ENCODE measurements at places on chromosomes 13 and 19.

GRCh38 chr13:47901441-47901840, 99.6 kb downstream of the SUCLA2 start:
- no peak for DNase-seq

GRCh38 chr19:49676784-49677230, 264 bp upstream of the PRMT1 start:
- peak; percentile 97 for DNase-seq

GRCh38 chr13:44104197-44104490, 224.4 kb downstream of the LACC1 start:
- no peak for DNase-seq

GRCh38 chr19:46115396-46116106, 8.9 kb downstream of the IGFL3 start:
- DNase-seq, result no peak

GRCh38 chr13:102045731-102046130, 356.1 kb downstream of the FGF14 start:
- no peak for DNase-seq

- DNase-seq, result no peak
These were observed 3.0 kb downstream of the PEG3 start for GRCh38 chr19:56837492-56838023.

- DNase-seq, result no peak
These were observed 96.3 kb downstream of the VWA8 start for GRCh38 chr13:41864658-41865057.

GRCh38 chr19:49946415-49946814, 14.6 kb downstream of the SIGLEC11 start:
- no peak for DNase-seq

- no peak for DNase-seq
These were observed 10.2 kb downstream of the DHRS12 start for GRCh38 chr13:51793570-51794271.

- peak; percentile 82 for DNase-seq
These were observed at the start of gene PLIN3 for GRCh38 chr19:4867534-4868285. Gene PLIN3 (minus strand): TSS chr19:4867667. CDS start chr19:4861394, 6,273 bp downstream.

GRCh38 chr13:96652506-96652905, 341.8 kb downstream of the OXGR1 start:
- DNase-seq, result no peak

GRCh38 chr13:23695711-23696464, 125.7 kb downstream of the TNFRSF19 start:
- DNase-seq, result peak; percentile 35

DNA sequence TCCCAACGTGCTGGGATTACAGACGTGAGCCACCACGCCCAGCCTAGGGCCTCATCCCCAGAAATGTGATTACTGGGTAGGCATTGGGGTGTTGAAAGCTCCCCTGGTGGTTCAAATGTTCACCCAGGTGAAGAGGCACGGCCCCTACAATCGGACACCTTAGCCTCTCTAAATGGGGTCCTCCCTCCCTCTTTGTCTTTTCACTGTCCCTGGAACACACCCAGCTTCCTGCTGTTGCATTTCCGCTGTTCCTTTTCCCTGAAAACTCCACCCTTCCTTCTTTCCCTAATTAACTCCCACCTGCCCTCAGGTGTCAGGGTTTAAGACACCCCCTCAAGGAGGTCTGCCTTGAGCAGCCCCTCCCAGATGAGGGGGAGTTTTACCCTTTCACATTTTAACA, 3.6 kb upstream of the PRODH2 start:
- DNase-seq, result no peak

- no peak for DNase-seq
These were observed 1060.5 kb downstream of the DIAPH3 start for GRCh38 chr13:59103004-59103768.

DNA sequence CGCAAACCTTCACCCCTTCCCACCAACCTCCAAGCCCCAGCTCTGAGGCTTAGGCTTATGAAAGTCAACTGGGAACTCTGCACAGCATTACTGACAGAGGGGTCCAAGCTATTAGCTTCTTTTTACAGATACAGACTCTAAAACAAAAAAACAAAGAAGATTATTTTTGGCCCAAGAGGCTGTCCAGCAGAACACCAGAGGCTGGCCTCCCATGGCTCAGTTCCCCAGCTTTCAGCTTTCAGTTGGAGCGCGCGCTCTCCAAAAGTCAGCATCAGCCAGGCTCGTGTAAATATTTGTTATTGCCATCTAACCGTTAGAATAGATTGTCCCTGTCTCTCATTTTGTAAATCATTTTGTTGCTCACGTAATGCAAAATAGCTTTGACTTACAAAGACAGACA, 58.4 kb downstream of the ZIC5 start:
- no peak for DNase-seq

DNA sequence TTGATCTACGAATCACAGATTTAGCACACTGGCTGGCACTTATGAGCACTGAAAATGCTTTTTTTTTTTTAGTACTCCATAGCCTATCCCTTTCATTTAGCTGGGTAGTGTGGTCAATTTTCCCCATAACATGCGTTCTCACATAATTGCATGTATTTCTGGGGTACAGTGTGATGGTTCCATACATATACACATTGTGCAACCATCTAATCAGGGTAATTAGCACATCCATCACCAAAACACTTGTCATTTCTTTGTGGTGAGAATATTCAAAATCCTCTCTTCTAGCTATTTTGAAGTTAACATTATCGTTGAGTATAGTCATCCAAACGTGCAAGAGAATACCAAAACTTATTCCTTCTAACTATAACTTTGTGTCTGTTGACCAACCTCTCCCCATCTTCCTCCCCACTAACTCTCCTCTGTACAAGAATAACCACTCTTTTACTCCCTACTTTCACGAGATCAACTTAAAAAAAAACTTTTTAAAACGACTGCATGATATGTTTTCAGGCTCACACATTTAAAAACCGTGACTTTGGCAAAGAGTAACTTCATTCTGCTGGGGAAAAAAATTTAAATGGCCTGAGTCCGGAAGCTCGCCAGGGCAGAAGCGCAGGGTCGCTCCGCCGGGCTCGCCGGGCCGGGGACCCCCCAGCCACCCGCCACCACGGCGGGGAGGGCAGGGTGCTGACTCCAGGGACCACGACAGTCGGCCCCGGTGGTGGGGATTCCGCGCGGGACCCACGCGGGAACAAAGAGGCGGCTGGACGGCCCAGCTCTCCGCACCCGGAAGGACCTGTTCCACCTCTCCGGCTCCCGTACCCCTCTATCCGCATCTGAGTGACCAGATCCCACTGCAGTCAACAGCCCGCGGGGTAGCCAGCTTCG, 868 bp upstream of the UBAC2 start:
- no peak for DNase-seq

DNA sequence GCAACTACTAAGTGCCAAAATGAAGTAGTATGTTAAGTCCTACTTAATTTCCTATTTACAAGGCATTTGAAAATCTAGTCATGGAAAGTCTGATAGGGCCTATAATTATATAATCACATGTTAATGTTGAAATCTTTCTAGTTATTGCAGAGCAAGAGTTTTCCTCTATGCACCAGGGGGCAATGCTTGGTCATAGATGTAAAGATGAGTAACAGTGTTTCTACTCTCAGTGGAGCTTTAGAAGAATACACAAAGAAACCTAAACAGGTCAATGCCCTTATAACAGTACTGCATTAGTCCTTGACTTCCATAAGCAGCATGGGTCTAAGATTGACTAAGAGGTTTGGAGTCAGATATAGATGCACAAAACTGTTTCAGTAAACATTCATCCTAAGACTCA, 218.7 kb downstream of the KCTD12 start:
- no peak for DNase-seq

GRCh38 chr13:21330126-21330861, 128.8 kb downstream of the ZDHHC20 start:
- no peak for DNase-seq

- no peak for DNase-seq
These were observed 407 bp upstream of the ZNF440 start for GRCh38 chr19:11813703-11814028.

DNA sequence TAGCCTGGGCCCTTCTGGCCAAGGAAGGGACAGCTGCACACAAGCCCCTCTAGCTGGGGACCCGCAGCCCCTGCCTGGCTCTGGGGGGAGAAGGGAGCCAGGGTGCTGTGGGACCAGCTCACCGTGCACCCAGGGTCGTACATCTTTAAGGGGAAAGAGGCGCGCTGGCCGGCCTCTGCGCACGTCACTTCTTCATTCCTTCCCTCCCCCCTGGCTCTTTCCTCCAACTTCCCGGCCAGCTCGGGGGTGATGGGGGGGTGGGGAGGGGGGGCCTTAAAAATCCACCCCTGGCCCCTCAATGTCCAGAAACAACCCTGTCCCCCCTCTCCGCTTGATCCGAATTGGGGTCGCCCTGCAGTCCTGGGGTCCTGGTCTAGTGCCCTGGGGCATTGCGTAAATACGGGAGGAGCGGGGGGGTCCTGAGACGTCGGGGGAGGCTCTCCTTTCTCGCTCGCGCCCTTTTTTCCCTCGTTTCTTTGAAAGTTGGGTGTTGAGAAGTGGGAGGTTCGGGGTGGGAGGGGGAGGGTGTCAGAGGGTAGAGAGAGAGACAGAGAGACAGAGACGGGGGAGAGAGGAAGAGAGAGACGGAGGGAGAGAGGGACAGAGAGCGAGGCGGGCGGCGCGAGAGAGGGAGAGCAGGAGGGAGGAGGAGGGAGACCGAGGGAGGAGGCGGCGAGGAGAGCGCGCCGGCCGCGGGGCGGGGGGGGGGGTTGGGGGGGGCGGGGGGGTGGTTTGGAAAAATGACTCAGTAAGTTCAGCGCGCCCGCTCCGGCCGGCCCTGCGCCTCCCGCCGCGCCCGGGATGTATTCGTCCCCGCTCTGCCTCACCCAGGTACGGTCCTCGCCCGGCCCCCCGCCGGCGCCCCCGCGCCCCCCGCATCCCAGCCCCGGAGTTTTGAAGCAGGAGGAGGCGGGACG, at the start of gene NFIC:
NFIC (plus strand) TSS at position 748 of the 917 bp plus-strand sequence; CDS start at position 802, 54 bp downstream.
- DNase-seq, result no peak

- DNase-seq, result no peak
These were observed 12.0 kb upstream of the EPHX3 start for GRCh38 chr19:15244106-15244803.

DNA sequence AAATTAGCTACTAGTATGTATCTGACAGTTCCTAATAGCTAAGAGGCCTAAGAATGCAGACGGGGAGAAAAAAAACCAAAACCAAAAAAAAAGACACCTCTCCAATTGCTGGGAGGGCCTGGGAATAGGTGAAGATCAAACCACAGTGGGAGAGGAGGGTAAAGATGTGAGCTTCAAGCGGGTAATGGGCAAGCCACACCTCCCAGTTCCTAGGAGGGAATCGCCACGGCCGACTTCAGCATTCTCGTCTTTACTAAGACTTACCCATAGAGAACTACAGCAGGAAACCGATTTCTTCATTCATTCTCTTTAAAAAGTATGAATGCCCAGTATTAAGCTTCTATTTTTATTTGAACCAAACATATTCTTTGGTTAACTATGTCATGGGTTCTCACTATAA, 5.6 kb upstream of the EEF1AKMT1 start:
- no peak for DNase-seq

- no peak for DNase-seq
These were observed 88.6 kb downstream of the FGF9 start for GRCh38 chr13:21759463-21759862.

GRCh38 chr13:101150998-101151397, 265.3 kb downstream of the NALCN start:
- no peak for DNase-seq

- DNase-seq, result no peak
These were observed 18.3 kb upstream of the ISYNA1 start for GRCh38 chr19:18456279-18456678.

DNA sequence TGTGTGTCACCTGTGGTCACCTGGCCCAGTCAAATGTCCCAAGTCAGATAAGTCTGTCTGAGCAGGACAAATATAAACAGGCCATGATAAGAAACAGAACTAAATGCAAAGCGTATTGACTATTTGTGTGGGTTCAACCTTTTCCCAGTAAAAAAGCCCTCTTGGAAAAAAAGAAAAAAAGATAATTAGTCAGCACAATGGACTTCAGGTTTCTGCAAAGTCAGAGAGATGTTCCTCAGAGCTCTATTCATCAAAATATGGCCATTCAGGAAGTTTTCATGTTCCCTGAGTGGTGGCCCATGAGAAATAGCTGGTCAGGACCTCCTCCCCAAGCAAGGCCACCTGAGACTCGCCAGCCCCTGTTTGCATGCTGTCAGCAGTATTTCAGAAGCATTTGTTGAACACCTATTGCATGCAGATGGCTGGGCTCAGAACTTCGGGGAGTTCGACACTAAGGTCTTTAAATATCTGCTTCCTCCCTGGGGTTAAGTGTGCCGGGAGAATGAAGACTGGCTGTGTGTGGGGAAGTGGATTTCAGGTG, 2.7 kb downstream of the FFAR3 start:
- no peak for DNase-seq

DNA sequence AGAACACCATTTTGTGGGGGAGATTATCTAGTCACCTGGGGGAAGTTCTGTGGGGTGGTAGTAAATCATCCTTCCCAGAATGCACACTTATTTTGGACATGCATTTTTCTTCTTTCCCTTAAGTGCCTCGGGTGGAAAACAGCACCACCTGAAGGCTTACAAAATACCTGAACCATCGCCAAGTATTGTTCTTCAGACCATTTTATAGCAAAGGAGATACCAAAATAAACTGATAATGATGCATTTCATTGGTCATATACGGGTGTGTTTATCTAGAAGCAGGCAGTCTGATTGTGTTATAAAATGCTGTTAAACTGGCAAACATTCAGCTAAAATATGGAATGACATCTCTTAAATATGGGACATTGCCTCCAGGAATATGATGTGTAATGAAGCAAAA, 1034.7 kb downstream of the SLITRK1 start:
- no peak for DNase-seq

DNA sequence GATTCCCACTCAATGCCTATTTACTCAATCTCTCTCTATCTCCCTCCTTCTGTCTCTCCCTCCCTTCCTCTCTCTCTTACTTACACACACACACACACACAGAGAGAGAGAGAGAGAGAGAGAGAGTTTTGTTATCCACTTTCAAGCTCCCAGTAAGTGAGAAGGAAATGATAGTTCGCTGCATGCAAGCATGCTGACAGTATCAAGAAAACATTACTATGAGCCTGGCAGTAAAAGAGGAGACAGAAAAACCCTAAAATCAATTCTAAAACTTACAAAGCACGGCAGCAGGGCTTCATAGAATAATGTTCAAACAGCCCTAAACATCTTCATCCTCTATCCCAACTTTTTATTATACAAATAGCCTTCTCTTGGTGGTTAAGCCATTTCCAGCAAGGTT, 171.9 kb downstream of the FOXO1 start:
- DNase-seq, result no peak

DNA sequence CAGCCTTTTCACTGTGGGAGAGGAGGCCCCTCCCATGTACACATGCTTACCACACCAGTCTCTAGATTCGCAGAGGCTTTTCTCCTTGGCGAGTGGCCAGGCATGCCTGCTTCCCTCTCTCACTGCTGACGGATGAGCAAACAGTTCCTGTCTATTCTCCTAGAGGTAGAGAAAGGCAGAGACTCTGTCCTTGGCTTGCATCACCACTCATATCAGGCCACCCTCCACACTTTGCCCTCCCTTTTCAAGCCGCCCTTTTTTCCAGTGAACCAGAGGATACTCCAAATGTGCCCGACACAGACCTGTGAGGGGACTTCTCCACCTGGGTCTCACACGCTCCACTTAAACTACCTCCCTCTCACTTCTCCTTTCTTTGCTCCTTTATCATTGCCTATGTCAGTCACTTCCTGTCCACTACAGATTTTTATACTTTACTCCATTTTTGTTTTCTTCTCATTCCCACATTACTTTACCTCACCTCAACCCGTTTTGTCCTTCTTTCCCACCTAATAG, 284.6 kb downstream of the DNAJC15 start:
- DNase-seq, result no peak
